ENCODE measurements at places on chromosomes 7 and 10.
A peak's percentile ranks its signal among the peaks of the same experiment; 100 is the strongest.

- no peak for DNase-seq
Measured at GRCh38 chr10:103120546-103120945, 72.5 kb downstream of the NT5C2 start.

DNA sequence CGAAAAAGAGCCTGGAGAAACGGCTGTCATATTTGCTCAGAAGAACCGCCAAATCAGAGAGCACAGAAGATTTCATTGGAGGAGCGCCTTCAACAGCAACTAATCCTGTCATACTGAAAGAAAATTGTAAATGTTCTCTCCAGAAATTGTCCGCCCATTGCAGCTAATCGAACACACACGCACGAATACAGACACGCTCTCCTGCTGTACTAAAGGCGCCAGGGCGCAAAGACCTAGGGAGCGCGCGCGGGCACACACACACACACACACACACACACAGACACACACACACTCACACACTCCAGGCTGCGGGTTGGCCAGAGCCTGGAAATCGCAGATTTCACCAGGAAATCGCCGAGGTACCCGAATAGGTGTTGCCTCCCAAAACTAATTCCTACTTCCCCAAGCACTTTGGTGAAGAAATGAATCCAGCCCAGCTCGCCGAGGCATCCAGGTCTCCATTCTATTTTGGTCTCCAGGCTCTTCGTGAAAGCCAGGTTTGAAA is at the start of gene CHRM2:
Gene CHRM2 (plus strand): TSS at position 157 of the 505 bp plus-strand sequence. CDS start 146,214 bp downstream, outside the sequence.
- no peak for DNase-seq

GRCh38 chr7:159015454-159016410 is 128.9 kb downstream of the VIPR2 start:
- DNase-seq: no peak

DNA sequence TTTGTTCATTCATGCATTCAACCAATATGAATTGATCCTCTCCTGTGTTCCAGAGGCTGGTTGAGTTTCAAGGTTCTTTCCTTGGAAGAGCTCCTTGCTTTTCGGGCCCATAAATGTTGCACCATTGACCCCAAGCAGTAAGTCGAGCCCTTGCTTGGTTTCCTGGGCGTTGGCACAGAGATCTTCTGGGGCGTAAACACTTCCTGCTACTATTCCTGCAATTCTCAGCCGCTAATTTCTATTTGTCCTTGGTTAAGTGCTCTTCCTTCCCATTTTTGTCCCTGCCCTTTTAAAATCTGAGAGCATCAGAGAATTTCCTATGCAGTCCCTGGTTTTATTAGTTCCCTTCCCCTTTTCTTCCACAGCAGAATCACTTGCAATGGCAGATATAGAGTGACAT is 44.1 kb upstream of the ADRB1 start:
- DNase-seq: no peak

DNA sequence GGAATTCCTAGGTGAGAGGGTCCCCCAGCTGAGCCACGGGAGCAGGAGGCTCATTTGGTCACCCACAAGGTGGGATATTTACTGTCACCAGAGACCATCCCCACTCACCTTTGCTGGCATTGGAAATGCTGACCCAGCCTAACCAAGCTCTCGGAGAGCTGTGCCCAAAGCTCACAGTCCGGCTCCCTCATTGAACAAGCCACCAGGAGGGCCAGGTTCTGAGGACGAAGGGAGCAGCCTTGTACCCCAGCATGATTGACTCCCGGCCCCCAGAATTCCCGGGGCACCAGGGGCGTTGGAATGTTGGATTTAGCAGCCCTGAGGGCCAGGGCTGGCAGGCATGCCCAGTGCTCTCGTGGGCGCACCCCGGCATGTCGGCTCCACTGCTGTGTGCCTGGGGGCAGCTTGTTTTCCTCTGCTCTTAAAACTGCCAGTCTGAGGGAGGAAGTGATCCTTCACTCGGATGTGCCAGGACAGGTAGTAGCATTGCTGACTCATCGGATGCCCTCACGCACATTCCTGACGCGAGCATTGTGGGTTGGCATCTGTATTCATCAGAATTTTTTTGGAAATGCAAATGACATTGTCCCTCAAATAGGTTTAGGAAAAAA is 23.3 kb downstream of the CLIP2 start:
- DNase-seq: no peak

DNA sequence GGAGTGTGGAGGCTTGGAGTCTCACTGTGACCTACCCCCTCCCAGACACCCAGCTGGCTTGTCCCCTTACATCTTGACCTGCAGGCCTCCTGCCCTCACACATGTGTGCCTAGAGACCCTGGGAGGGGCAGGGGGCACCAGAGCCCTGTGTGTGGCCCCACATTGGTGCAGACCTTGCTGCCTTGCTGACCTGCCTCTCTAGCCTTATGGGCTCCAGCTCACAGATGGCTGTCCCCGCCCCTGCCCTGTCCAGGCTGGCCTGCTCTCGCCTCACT is 9.4 kb downstream of the ADAMTS14 start:
- no peak for DNase-seq

DNA sequence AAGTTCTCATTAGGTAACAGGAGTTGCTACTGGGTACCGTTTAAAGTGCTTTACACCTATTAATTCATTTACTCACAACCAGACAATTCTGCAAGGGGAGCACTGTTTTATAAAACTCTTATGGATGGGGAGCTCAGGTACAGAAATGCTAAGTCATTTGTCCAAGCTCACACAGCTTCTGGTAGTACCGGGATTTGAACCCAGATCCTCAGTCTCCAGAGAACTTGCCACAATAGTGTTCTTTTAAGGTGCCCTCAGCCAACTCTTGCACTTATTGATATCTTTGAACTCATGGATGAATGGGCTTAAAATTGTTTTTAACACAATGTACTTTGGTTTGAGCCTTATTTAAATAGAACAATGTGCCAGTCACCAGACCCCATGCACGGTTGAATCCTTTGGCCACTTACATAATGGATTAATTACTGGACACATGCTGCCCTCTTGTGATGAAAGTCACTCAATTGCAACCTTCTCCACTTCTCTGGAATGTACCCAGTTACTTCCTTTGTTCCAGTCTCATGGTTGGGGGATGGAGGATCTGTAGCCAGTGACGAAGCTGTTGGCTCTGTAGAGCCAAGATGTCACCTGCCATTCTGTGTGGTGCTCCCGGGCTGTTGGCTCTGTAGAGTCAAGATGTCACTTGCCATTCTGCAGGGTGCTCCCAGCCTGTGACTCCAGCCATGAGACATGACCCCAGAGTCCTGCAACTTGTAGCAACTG is 65.6 kb downstream of the NOD1 start:
- no peak for DNase-seq

DNA sequence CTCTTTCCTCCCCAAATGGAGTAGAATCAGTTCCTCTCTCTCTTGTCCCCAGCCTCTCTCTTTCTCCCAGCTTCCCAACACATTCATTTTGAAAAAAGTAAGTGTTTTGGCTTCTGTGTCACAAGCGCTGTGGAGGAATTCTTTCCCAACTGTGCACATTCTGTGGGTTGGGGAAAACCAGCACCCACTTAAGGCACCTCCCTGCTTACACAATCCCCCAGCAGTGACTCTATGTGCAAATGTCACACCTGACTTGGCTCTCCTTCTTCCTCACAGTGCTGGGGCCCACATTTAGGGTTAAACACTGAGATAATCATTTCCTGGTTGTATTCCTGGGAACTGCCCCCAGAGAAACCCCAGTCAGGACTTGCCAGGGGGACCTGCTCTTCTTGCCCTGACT is 358.1 kb upstream of the ZNF32 start:
- no peak for DNase-seq

DNA sequence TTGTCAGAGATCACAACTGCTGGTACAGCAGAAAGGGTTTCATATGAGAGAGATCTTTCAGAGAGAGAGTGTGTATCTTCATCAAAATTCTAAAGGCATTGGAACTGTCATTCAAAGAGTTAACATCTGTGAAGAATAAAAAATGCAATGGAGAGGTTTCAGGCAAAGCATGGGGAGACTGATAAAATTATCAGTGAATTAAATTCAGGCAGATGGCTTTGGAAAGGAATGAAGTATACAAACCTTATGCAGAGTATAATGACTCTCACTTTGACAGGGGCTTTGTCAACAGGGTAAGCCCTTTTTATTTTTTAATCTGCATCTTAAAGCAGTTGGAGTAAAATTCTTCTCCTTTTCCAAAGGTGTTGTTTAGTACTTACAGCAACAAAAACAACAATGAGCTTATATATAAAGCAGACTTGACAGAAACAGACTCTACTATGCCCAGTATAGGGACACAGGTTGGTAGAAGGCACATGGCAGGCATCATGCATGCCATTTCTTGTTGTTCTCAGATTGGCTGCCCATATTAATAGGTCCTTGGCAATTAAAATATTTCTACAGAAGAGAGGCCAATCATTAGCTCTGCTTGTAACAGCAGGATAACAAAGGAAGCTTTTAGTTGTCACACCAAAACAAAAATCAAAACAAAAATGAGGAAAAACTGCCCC is 54.9 kb upstream of the NXPH1 start:
- no peak for DNase-seq

DNA sequence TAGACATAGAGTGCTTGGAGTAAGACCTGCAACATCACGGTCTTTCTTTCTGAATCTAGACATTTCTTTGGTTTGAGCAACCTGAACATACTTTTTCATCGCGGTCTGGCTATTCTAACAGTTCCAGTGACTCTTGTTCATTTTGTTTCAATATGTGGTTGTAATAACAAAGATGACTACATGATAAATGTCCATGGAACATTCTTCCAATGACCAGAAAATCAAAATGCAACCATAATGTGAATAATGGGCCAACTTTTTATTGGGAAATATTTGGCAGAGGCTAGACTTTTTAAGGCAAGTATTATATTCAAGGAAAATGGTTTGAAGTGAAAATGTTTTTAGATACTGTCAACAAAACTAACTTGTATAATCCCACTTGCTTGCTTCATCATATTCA is 282.5 kb downstream of the INHBA start:
- no peak for DNase-seq

DNA sequence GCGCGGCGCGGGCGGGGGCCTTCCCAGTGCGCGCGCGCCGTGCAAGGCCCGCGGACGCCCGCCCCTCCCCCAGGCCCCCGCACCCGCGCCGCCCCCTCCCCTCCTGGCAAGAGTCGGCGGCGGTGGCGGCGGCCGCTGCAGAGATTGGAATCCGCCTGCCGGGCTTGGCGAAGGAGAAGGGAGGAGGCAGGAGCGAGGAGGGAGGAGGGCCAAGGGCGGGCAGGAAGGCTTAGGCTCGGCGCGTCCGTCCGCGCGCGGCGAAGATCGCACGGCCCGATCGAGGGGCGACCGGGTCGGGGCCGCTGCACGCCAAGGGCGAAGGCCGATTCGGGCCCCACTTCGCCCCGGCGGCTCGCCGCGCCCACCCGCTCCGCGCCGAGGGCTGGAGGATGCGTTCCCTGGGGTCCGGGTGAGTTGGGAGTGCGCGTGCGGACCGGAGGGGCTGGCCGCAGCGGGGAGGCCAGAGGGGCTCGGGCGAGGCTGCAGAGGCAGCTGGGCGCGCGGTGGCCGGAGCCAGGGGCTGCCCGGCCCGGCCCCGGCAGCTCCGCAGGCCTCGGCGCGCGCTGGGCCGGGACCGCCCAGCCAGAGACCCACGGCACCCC is at the start of gene BMPR1A:
Gene BMPR1A (plus strand): TSS at position 109 of the 602 bp plus-strand sequence. CDS start 119,400 bp downstream, outside the sequence.
- DNase-seq: peak; percentile 47

DNA sequence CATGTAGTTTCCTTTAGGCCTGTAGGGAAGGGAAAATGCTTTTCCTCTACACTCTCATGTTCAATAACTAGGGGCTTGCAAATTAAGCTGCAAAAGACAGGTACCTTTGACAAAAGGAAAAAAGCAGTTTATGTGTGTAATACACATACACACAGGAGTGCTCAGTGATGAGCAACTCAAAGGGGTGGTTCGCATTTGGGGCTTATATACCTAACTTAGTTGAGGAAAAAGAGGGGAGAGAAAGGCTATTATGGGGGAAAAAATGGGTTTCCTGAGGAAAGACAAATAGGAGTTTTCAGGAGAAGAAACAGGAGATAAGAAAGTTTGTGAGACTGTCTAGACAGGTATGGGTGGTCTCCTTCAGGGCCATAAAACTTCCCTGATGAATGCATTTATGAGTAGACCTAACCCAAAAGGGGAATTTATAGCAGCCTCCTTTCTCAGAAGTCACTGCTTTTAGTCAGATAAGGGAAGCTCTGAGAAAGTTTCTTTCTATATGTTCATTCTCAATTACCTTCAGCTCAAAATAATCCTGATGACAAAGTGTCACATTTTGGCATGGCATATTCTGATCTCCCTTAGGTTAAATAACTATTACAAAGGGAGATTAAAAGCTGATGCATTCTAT is 55.2 kb upstream of the EZH2 start:
- peak; percentile 56 for DNase-seq

DNA sequence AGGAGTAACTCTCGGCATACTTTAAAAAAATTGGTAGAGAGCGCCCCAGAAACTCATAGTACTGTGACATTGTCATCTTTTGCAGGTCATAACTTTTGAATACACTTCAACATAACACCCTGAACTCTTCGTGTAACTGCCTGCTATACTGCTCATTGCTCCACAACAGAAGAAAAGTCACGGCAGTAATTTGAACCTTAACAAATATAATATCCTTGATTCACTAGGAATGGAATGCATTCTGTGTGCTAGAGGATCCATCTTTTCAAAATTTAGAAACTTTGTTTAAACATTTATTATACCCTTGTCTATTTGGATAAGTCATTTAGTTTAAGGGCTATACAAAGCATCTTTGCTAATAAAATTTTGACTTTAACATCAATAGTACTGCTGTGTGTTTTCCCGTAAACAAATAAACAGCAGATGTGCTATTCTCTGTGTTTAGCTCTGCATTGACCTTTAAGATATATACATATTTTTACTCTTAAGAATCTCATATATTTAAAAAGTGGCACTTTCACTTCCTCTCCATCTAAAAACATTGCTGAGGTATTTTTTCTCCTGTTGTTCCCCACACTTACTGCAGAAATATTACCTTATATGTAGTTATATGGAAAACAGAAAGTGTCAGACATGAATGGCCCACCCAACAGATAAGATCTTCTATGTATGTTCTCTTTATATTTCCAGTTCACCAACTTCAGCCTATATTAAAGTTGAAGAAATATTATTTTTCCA is 217.6 kb upstream of the TMEM229A start:
- DNase-seq: no peak

DNA sequence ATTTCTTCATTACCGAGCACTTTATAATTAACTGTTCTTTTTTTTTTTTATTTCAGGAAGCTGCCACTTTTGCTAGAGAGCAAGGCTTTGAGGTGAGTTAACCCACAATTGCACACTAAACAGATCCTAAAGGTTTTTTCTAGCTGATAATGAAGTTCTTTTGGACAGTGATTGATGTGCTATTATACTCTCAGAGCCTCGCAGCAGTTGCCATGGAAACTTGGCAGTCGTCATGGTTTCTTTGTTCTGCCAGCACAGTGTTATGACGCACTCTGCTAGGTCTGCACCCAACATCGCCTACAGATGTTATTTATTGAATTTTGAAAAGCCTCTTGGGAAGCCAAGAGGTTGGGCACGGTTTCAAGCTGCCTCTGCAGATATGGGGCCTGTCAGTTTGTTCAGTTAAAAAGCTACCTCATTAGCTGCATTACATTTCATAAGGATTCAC is 237.2 kb upstream of the KAT6B start:
- DNase-seq: peak; percentile 45

DNA sequence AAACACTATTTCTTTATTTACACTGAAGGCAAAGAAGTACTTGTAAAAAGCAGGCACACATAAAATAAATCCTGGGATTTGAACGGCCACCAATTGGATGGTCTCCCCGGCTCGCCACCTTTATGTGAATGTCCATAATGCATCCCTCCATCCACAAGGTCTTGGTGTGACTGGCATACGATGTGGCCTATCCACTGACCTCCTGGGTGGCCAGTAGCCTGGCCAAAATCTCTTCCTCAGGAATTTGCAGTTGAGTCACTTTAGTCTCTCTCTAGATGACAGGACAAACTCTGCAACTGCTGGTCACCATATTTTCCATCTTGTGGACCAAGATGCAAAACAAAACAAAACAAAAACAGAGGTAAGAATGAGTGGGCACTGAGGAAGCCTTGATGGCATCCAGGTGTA is 39.1 kb downstream of the CDK1 start:
- DNase-seq: no peak
